ENCODE measurements at places on chromosomes 12 and 14.
A peak's percentile ranks its signal among the peaks of the same experiment; 100 is the strongest.

DNA sequence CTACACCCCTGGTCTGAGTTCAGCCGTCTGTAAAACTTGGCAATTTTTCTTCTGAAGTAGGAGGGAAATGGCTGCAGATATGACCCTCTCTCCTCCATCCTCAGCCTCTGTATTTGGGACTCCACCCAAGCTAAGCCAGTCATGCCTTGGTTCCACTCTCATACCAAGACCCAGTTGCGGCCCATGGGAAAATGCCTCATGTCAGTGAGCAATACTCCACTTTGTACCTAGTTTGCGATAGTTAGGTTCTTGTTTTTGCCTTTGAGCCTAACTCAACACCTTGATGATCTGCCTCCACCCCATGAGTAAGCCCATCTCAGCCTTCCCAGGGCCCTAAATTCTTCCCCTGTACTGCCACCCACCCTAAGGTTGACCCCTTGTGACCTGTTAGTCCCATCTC, 143.4 kb downstream of the HMGA2 start:
- DNase-seq: no peak

DNA sequence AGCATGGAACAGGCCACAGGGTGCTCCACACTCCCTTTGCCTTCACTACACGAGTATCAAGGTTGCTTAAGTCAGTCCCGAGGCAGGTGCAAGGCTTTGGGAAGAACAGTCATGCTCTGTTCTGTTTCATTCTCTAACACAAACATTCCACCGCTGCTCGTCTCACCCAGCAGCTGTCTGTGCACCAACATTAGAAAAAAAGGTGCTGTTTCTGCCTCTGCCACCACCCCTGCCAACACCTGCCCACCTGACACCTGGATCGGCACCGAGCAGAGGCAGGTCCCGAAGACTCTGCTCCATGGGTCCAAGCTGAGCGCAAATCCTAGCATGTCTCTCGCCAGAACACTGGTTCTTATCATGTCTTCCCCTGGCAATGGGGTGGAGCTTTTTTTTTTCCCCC, 347.7 kb downstream of the TMEM132D start:
- no peak for DNase-seq

DNA sequence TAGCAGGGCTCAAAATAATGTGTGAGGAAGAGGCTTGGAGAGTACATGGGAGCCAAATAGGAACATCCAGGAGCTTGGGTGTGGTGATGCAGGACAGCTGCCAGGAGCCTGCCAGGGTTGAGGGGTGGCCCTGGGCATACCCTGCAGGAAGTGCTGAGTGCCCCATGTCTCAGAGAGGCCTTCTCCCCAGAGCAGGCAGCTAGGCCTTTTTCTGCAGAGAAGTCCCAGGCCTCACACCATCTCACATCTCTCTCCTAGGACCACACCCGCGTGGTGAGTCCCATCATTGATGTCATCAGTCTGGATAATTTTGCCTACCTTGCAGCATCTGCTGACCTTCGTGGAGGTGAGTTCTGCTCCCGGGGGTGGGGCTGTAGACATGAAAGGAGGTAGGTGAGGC, 66.9 kb downstream of the ERH start:
- no peak for DNase-seq

GRCh38 chr12:6285063-6285477, 25.4 kb upstream of the PLEKHG6 start:
- DNase-seq: peak; percentile 52

GRCh38 chr12:2397356-2398045, 344.7 kb downstream of the CACNA1C start:
- peak; percentile 55 for DNase-seq

Data from MG63 (cell line).